Retina (tissue), 1 donor: ENCODE measurements at places on chromosomes 11 and 22.

- DNase-seq = no peak
Measured at GRCh38 chr22:32407312-32407711, 4.7 kb downstream of the RTCB start.

DNA sequence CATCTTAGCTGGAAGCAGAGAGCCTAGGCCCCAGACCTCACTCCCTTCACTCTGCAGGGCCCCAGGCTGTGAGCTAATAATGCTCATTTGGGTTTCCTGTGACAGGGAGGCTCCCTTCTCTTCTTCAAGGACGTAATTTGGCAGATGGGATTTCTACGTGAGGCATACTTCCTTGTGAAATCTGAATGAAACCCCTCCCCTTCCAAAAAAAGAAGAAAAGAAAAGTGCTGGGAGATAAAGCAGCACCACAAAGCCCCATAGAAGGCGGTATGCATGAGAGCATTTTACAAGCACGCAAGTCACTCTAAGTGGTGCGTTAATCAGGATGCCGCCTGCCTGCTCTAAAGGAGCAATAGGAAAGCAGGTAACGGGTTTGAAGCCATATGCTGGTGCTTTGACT lies 5.7 kb downstream of the P2RX3 start:
- DNase-seq = no peak

DNA sequence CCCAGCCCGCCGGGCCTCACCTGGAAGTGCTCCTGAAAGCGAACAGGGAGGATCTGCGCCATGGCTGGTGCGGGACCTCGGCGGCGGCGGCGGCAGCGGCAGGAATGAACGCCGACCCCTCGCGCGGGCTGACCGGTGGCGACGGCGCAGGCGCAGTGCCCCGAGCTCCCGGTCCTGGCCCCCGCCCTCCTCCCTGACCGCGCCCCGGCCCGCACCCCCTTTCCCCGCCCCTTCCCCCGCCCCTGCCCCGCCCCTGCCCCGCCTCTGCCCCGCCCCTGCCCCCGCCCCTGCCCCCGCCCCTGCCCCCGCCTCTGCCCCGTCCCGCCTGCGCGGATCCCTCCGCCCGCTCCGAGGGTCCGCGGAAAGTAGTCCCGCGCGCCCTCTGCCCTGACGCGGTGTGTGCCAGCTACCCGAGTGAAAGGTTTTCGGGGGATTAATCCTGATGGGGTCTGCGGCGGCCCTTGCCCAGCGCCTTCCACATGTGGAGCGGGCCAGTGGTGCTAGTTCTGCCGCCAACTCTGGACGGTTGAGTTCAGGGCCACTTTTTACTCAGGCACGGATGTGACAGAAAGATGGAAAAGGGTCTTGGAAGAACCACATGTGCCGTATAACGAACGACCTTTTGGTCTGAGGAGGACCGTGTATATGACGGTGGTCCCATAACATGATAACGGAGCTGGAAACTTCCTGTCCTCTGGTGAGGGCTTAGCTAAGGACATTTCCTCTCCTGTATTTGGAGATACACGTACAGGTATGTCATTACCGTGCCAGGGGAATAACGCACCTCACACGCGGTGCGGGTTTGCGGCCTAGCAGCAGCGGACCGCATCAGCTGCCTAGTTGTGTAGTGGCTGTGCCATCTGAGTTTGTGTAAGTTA lies at the start of gene CLTCL1:
Gene CLTCL1, minus strand, starts transcription at position 140 of the 878 bp plus-strand sequence. Its CDS starts 78 bp downstream, at position 62.
- peak; percentile 90 for DNase-seq

DNA sequence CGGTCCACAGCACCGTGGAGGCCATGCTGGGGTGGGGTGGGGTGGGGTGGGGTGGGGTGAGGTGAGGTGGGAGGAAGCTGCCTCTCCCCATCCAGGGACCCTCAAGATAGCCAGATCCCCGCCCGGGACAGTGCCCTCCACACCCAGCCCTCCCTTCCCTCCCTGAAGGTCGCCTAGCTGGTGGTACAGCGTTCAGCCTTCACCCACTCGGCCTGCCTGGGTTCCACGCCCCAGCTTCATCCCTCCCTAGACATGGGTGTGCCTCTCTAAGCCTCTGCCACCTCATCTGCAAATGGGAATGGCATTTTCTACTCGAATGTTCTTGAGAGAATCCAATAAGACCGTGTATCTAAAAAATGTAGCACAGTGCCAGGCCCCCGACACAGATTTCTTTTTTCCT lies 17.8 kb downstream of the KCTD17 start:
- no peak for DNase-seq

- no peak for DNase-seq
Measured at GRCh38 chr22:49751318-49751965, 76.2 kb downstream of the BRD1 start.

GRCh38 chr11:59544869-59545178 lies 33.5 kb downstream of the OR4D9 start:
- DNase-seq = no peak

- DNase-seq = no peak
Measured at GRCh38 chr11:121540627-121541026, 87.9 kb upstream of the SORL1-AS1 start.

DNA sequence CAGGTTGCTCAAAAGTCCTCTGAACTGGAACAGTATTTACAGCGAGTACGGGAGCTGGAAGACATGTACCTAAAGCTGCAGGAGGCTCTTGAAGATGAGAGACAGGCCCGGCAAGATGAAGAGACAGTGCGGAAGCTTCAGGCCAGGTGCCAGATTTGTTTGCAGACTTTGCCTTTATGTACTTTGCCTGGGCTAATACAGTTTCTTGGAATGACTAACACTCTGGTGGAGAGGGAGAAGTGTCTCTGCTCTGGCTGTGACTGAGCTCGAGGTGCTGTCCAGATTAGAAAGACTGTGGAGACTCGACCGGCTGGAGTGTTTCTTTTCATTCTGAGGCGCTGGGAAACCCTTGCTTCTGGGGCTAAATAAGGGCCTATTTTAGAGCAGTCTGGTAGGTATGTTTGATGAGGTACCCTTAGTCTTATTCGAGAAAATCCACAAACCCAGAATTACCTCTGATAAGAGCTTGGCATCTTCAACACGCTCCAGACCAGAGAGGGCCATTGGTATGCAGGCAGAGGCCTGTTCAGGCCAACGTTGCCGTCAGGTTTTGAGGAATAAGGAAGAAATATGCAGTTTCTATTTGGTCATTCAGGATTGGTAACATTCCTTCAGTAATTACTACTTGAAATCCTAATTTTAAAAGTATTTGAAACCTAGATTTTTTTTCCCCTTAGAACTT lies 76.5 kb downstream of the SWAP70 start:
- DNase-seq = no peak

GRCh38 chr11:5288906-5289550 lies 12.7 kb downstream of the OR51B4 start:
- no peak for DNase-seq

- DNase-seq = no peak
Measured at GRCh38 chr11:35486446-35486845, 39.0 kb downstream of the PAMR1 start.

DNA sequence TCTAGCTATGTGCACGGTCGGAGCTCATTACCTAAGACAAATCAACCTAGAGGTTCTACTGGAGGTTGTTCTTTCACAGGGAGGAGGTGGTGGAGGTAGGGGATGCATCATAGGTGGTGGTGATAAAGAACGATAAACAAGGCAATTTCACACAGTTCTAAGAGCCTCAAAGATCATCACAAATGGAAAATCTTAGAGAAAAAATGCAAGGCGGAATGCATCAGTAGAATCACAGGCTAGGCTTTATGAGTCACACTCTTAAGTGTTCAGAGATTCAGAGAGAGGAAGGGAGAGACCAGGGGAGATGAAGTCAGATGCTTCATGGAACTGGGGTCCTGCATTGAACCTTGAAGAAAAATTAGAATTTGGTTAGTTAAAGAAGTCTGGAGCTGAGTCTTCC lies 58.3 kb downstream of the TMPRSS5 start:
- no peak for DNase-seq

- DNase-seq = peak; percentile 70
Measured at GRCh38 chr22:46619830-46620501, at the start of gene GRAMD4. Gene GRAMD4, plus strand, starts transcription at chr22:46620386. Its CDS starts 6,414 bp downstream, at chr22:46626800.

GRCh38 chr11:30346068-30346688 lies 23.3 kb downstream of the ARL14EP start:
- peak; percentile 63 for DNase-seq
